BE2C (cell line): ENCODE measurements at places on chromosomes 3 and 15.

DNA sequence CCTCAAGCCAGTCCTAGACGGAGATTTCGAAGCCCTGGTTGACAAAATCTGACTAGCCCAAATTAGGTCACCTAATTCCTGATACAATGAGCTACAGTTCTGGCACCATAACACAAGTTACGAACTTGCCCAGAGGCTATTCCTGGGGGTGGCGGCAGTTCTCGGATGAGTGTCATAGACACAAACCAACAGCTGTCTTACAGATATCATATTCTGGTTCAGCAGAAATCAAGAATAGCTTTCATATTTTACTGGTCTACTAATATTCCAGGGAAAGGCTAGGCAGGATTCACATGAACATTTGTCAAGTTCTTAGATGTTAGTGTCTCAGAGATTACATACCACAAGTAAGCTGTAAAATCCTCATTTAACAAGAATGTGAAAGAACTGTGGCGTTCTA lies 8.8 kb downstream of the ANAPC13 start:
- DNase-seq = no peak

- DNase-seq = no peak
Observed at GRCh38 chr15:56817321-56818080, 84.2 kb upstream of the ZNF280D start.

DNA sequence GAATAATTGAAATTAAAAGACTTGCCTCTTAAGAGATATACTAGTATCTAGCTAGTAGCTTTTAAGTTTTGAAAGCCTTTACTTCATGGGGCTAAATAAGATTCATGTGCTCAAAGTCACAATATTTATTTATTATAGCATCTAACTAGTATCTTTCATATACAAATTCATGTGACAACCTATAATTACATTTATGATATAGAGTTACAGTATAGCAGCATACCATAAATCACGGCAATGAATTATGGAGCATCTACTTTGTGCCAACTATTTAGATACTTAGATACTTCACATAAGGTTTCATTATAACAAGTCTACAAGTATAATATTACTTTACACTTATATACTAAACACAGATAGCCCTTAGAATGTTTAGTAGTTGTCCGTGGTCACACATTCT lies 229.4 kb downstream of the TPRG1 start:
- no peak for DNase-seq

GRCh38 chr15:91609966-91610365 lies 243.5 kb upstream of the SLCO3A1 start:
- DNase-seq = no peak

DNA sequence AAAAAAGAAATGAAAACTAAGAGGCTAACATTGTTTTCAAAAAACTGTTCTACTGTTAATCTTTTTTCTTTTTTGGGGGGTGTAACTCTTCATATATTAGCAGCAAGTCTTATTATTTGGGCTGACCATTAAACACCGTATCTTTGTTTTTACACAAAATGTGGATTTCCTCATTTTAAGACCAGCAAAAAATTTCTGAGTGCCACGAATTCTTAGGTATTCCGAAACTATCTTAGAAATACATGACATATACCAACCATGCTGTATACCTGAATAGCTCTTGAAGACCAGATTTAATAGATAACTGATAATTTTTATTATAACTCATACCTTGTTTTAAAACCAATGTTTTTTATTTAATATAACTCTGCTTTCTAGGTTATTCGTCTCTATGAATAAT lies 620 bp upstream of the TTC23 start:
- no peak for DNase-seq

DNA sequence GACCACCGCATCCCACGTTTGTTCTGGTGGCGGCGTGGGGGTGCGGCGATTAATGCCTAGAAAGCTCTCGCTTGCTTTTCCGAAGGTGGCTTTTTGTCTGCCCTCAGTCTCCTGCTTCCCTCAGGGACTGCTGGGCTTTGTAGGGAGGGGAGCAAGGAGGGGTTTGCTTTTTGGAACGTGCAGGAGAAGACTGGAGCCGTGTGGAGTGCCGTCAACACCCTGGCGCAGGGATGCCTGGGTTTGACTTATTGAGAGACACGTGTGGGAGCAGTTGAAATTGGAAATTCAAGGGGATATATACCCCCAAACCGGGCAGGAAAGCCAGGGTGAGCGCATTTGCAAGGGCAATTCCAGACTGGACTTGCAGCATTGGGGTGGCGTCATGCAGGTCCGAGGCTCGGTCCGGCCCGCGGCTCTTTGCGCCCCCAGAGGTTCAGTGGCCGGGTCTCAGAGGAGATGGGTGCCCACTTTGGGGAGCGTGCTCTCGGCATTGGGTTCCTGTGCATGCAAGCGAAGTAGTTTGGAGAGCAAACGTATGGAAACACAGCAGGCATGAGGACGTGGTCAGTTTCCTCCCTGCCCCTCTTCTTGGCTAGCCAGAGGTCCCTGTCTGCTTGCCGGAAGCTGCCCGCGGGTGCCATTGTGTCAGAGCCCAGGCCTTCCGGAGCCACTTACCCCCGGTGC lies 2.1 kb downstream of the EPHB1 start:
- no peak for DNase-seq

DNA sequence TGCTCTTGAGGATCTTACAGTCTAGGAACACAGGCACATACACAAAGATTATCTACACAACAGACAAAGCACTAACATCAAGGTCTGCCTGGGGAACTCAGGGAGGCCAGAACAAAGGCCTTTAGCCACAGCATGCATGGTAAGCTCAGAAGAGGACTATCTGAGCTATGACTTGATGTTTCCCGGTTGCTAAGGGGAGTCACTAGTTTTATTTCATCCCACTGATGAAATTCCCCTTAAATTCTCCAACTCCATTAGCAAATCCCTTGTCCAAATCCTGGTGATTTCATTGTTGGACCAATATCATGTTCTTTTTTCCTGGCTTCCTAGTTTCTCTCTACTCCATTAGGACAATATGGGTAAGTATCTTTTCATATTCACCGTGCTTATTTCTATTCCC lies 23.3 kb downstream of the FBN1 start:
- DNase-seq = no peak

DNA sequence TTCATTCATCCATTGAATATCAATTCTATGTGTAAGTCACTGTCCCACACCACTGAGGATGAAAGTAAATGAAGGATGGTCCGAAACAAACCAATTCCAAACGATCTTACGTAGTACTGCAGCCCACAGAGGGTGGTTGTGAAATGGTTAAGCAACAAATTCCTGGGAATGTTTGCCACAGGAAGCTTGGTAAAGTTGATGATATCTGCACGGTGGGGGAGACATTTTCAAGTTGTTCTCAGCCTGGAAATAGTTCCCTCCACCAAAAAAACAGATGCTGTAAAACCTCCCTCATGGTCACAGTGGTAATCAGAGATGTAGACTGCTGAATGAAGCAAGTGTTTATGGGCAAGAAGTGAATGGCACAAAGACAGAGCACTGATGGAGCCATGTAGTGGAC lies 35.9 kb upstream of the BNC1 start:
- DNase-seq = no peak

GRCh38 chr15:22974745-22975144 lies 5.4 kb downstream of the CYFIP1 start:
- no peak for DNase-seq

GRCh38 chr3:69180869-69181591 lies 58.6 kb upstream of the LMOD3 start:
- no peak for DNase-seq

DNA sequence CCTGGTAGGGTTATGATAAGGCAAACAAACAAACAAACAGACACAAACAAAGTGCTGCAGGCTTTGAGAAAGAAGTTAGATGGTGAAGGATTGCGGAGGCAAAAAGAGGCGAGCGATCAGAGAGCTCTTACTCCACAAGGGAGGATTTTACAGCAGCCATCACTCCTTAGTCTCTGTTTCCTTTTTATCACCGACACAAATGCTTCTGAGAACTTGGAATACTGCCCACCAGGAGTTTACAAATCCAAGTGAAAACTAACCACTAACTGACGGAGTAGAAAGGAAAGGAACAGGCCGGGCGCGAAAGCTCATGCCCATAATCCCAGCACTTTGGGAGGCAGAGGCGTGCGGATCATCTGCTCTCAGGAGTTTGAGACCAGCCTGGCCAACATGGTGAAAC lies 35.6 kb upstream of the GPR160 start:
- DNase-seq = no peak

GRCh38 chr3:136109499-136109898 lies 86.6 kb downstream of the MSL2 start:
- no peak for DNase-seq

- no peak for DNase-seq
Observed at GRCh38 chr15:101439920-101440319, 49.6 kb downstream of the PCSK6 start.

DNA sequence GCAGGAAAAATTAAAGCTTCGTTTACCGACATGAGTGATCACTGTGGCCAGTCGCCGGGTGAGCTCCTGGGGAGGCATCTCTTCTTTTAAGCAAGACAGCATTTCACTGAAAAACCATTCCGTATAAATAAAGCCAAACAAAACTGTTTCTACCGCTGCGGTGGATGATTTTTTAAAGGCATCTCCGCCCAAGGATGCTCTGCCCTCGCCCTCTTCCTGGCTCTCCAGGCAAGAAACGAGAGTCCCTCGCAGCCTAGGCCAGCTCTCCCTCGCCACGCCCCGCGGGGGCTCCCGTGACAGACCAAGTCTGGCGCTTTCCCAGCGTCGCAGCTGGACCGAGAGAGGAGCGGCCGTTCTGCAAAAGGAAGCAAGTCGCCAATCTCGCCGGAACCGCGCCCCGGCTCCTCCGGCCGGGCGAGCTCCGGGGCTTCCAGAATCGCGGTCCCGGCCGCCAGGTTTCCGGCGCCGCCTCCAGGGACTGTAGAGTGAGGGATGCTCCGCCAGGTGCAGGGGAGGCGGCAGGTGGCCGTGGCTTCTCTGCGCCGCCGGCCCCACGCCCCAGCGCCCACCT lies 458 bp downstream of the MCF2L2 start:
- peak; percentile 73 for DNase-seq

DNA sequence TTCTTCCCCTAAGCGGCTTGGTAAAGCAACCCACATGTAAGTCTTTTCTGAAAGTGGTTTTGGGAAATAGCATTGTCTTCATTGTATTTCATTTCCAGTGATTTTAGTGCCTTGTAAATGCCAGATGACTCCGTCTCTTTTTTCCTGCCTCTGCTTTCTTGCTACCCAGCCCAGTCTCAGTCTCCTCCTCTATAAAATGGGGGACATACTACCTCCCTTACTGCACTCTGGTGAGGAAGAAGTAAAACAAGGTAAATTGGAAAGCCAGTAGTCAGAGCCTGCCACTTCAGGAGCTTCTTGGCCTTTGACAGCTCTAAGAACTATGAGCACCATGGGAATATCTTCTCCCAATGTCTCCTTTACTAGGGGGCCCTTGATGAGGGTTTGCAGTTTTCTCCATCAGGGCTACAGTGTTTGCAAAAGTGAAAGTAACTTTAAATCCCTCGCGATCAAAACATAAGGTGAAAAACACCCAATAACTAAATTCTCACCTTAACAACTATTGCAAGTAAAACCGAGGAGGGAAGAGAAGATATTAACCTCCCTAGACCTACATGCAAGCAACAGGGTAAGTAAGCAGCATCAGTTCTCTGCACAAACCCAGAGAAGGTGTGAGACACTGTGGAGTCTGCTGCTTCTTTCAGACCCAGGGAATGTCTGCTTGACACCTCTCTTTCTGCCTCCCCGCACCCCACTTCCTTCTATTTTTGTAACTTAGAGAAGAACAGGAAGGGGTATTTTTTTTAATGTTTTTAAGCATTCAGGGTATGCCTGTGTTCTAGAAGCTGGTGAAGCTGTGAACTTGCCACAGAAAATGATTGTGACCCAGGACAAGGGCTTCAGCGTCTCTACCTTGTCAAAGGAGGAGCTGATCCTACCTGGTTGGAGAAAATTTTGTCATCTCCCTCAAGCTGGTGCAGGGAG lies 159.1 kb upstream of the EOMES start:
- DNase-seq = no peak

DNA sequence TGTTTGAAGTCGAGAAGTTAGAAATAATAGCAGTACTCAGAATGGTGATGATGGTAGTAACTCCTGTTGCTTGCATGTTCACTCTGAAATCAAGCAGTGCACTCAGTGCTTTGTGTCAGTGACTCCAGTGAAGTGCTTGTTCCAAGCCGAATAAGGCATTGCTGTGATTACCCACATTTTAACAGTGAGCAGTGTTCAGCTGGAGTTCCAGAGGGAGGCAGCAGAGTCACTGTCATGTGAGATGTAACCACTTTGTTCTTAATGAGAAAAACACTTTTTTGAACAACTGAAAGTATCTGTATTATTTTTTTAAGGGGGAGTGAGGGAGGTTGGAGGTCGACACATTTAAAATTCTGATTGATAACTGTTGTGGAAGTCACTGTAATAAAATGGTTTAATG lies 3.7 kb downstream of the MDFIC2 start:
- no peak for DNase-seq

DNA sequence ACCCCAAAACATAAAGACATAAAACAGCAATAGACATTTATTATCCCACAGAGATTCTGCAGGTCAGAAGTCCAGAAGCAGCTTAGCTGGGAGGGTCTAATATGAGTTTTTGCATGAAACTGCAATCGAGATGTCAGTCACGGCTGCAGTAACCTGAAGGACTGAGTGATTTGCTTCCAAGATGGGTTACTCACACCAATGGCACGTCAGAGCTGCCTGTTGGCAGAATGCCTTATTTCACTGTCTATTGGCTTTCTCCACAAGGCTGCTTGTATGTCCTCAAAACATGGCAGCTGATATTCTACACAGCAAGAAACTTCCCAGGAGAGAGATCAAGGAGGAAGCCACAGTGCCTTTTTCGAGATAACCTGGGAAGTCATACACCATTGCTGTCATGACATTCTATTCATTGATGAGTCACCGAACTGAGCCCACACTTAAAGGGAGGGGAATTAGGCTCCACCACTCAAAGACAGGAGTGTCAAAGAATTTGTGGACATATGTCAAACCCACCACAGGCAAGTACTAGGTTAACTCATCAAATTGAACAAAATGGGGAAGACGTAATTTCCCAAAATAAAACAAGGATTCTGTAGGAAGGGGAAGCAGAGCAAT lies 122.2 kb downstream of the SYNPR start:
- DNase-seq = no peak

GRCh38 chr3:31929826-31930502 lies 51.1 kb downstream of the OSBPL10 start:
- no peak for DNase-seq

DNA sequence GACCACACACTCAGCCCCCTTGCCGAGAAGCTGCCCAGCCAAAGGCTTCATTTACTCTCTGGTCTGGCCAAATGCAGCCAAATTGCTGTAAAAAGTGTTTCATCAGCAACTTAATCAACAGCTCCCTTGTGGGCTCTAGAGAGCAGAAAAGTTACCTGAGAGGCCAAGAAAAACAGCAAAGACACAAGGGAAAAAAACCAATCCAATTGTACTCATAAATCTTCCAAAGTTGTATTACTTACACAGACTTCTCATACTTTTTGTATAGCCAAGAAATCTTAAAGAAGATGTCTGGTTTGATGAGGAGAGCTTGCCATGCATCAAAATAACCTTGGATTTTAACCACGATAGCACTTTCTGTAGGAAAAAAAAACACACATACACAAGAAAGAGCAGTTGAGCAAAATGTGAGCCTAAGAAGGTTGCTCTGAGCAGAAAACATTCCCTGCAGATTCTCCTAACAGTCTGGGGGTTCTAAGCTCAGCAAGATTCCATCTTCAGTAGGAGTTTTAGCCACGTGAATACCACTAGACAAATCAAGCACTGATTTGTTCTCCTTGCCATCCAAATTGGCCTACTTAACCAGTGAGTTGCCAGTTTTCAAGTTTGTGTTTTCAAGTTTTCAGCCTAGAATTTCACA lies 120.0 kb downstream of the CYP19A1 start:
- no peak for DNase-seq

GRCh38 chr3:122668930-122669730 lies 11.5 kb upstream of the PARP14 start:
- no peak for DNase-seq
